ENCODE measurements at places on chromosomes 12 and 14.
A peak's percentile ranks its signal among the peaks of the same experiment; 100 is the strongest.

DNA sequence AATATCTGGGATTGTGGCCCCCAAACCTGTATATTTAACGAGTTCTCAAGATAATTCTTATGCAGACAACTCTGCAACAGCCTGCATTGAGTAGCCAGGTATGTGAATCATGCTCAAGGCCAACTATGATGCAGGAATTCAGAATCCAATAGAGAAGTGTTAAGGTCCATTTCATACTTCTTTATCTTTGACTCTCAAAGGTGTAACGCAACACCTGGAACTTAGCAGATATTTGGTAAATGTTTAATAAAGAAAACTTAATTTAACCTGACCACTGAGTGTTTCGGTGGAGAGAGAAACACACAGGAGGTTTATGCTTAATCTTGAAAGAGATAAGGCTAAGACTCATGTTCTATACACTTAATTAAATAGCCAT lies 156.5 kb upstream of the PLEKHG7 start:
- no peak for DNase-seq

- peak; percentile 74 for DNase-seq
These were observed 14.2 kb downstream of the ELK3 start for GRCh38 chr12:96208346-96208745.

GRCh38 chr12:12440784-12441428 lies 84.0 kb downstream of the BORCS5 start:
- DNase-seq: no peak

DNA sequence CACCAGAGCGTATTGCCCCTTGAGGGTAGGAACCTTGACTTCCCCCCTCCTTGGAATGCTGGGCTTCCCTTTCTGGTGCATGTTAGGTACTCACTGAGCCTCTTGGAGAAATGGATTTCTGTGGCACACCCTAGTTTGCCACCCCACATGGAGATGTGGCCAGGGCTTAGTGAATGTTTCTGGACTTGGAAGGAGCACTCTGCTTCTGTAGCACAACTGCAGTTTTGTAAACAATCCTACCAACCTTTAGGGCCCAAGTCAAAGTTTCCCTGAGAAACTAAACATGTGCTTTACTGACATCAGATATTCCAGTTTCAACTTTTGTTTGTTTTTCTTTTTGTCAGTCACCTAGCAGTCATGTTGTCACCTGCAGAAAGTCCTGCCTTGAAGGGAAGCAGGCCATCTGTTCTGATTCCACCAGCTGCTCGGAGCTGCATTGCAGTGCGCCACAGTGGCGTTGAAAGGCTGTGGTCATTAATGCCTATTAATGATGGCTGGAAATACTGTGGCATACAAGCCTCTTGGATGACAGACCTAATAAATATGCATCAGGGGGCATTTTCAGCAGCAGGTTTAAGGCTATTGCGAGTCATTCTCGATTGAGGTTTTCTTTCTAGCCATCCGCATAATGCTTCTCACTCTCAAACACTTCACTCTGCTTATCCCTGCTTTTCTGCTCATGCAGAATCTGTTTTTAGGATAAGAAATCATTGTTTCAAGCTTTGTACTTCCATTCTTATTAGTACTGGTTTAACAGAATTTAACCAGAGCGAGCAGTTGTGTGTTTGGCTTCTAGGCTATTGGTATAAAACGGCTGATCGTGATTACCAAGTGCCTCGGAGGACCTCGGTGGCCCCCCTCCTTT lies 7.8 kb downstream of the PELI2 start:
- DNase-seq: no peak

DNA sequence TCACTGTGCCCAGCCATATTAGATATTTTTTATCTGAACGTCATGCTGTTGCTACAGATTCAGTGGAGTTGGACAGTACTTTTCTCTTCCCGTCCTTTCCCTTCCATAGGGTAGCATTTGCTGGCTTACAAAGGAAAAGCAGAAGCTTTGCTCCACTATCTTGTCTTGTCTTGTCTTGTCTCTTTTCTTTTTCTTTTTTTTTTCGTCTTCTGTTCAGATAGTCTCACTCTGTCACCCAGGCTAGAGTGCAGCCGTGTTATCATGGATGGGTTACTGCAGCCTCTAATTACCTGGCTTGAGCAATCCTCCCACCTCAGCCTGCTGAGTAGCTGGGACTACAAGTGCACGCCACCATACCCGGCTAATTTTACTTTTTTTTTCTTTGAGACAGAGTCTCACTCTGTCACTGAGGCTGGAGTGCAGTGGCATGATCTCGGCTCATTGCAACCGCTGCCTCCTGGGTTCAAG lies 21.1 kb downstream of the OR10G3 start:
- no peak for DNase-seq

All from mammary epithelial cell (primary cell).